Ureter (tissue), 1 donor: ENCODE measurements at places on chromosomes 7 and 10. TPM values are rescaled to one million over a fixed set of nuclear protein-coding genes. Genes with fewer than 3 reads are reported as not detected.

- DNase-seq: no peak
These were observed 34.7 kb downstream of the TOMM7 start for GRCh38 chr7:22787951-22788350.

Gene LAMB1
- total RNA-seq: 198 TPM

Gene GNAT3
- total RNA-seq: not detected

Gene TMEM196
- total RNA-seq: 0.31 TPM

DNA sequence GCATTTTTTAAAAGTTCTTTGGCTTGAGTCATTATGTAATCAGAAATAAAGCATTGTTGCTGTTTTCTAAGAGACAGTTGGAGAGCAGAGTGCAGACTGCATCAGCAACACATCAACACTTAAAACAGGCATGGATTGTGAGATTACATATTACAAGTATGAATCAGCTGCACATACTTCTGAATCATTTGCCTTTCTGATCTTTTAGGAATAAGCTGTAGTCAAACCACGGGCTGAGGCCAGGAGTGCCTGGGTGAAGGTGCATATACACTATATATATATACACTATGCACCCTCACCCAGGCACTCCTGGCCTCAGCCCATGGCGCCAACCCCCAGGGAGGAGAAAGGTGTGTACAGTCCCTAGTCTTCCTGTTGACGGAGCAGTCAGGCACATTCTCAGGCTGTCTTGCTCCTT is 52.4 kb upstream of the DLX6 start:
- no peak for DNase-seq

- DNase-seq: no peak
These were observed 49.5 kb upstream of the DNAAF5 start for GRCh38 chr7:676972-677385.

Gene LIPK
- total RNA-seq: not detected

GRCh38 chr7:595621-596010 is 76.0 kb upstream of the PDGFA start:
- no peak for DNase-seq

Gene NRCAM
- 3.6 TPM for total RNA-seq

- DNase-seq: no peak
These were observed 23.8 kb upstream of the AOAH start for GRCh38 chr7:36748017-36748487.

- DNase-seq: no peak
These were observed 213.0 kb downstream of the ABCA13 start for GRCh38 chr7:48384180-48384752.

DNA sequence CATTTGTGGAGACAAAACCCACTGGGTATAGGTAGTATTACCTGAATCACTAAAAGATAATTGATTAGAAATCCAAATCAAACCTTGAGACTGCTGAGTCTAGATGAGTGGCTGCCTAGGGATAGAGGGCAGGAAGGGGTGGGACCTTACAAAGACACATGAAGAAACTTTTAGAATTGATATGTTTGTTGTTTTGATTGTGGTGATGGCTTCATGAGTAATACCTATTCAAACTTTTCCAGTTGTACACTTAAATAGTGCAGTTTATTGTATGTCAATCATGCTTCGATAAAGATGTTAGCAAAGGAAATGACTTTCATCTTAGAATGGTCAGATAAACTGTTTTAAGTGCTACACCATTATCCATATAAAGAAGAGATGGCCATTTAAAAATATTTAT is 188.7 kb upstream of the KAT6B start:
- DNase-seq: no peak

DNA sequence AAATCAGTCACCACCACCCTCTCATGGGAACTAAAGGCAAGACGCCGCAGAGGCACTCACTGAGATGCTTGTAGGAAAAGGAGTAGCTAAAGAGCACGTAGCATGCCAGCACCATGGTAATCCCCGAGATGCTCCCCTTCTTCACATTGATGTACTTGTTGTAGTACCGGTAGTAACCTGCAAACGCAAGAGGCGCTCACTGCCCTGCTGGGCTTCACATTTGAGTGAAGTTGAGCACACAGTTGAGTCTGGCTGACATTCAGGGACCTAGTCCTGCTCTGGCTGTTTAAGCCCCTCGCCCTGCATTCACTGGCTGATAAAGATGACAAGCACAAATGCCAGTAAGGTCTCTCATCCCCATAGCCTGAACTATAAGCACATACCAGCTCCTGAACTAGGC is 6.9 kb downstream of the ATP5MF start:
- DNase-seq: no peak

DNA sequence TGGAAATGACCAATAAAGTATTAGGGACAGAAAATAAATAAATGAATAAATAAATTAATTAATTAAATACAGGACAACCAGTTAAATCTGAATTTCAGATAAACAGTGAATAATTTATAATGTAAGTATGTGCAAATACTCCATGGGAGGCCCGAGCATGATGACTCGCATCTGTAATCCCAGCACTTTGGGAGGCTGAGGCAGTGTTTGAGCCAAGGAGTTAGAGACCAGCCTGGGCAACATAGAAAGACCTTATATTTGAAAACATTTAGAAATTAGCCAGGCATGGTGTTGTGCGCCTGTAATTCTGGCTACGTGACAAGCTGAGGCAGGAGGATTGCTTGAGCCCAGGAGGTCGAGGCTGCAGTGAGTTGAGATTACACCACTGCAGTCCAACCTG is 123.7 kb downstream of the CUL2 start:
- no peak for DNase-seq

- no peak for DNase-seq
These were observed 6.3 kb downstream of the SMURF1 start for GRCh38 chr7:99137411-99138180.

DNA sequence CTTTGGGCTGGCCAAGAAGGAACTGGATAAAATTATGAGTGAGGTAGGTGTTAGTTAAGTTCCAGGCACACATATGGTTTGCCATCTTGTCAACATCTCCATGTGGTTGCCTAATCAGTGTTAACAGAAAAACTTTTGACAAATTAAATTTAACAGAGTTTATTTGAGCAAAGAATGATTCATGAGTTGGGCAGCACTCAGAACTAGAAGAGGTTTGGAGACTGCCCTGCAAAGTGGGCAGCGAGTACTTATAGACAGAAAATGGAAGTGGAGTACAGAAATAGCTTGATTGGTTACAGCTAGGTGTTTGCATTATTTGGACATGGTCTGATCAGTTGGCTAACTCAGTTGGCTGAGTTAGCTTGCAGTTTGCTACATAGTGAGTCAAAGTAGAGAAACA is 37.5 kb upstream of the AGK start:
- DNase-seq: no peak

Gene C7orf33
- total RNA-seq: not detected

Gene MRC1
- total RNA-seq: 13.1 TPM
